ENCODE measurements at places on chromosomes 2 and 18.
A peak's percentile ranks its signal among the peaks of the same experiment; 100 is the strongest.

- DNase-seq, result no peak
Observed at GRCh38 chr2:3323360-3324035, 54.1 kb downstream of the EIPR1 start.

- peak; percentile 46 for DNase-seq
Observed at GRCh38 chr2:5697562-5697961, 5.4 kb downstream of the SOX11 start.

- DNase-seq, result no peak
Observed at GRCh38 chr2:161044921-161045320, 115.3 kb upstream of the TANK start.

- peak; percentile 46 for DNase-seq
Observed at GRCh38 chr2:43944915-43945314, 50.9 kb downstream of the LRPPRC start.

DNA sequence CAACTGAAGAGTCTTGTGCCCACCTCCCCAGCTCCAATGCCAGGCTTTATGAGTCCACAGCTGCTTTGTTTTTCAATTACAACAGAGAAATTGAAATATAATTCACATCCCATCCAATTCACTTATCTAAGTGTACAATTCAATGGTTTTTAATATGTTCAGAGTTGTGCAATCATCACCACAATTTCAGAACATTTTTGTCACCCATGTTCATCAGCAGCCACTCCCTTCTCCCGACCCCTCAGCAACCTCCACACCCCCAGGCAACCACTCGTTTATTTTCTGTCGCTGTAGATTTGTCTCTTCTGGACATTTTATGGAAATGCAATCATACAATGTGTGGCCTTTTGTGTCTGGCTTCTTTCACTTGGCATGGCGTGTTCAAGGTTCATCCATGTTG lies 23.3 kb downstream of the INHBB start:
- DNase-seq, result no peak

DNA sequence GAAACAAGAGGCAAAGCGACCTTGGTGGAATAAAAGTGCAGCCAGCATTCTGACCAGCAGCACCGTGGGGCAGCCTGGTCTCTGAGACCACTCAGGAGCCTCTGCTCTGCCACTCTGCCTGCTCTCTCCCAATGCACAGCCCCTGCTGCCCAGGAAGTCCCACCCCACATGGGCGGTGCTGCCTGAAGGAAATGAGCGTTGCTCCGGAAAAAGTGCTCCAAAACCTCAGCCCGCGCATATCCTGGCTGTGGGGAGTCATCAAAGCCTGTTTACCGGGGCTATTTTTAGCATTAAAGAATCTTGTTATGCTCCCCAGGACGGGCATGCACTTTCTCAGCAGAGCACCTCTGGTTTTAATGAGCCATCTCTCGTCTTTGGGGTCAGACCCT lies 54.5 kb downstream of the EPAS1 start:
- DNase-seq, result no peak

DNA sequence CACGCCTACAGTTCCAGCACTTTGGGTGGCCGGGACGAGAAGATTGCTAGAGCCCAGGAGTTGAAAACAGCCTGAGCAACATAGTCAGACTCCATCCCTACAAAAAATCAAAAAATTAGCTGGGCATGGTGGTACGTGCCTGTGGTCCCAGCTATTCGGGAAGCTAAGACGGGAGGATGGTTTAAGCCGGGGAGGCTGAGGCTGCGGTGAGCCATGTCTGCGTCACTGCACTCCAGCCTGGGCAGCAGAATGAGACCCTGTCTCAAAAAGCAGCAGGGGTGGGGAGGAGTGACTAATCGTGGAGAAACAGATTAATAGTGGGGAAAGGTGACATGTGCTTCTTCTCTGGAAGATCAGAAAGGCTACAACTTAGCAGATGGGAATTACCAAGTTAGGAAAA lies 58.1 kb upstream of the GPC1 start:
- DNase-seq, result no peak

DNA sequence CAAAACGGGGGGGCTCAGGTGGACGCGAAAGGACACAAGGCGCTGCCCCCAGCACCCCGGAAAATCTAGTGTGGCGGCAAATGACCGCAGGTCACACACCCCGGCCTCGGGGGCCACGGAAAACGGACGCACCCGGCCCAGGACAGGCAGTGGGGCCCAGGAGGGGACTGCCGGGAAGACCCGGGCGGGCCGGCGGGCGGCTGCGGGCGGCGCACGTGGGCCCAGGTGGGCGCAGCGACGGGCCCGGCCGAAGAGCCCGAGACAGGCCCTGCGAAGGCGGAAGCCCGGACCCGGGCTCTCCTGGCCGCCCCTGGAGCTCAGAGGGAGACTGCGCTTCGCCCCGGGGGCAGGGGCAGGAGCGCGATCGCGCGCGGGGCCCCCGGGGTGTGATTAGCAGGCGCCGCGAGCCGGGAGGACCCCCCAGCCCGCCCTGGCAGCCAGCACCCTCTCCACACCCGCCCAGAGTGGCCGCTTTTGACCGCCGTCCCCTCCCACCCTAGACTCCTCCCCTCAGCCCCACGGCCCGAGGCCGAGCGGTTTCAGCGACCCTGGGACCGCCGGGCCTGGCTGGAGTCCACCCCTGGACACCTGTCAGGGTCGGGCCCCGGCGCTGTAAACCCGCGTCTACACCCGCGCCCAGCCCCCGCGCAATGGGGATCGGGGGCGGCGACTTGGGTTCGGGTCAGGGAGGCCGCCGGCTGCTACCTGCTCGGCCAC lies 773 bp downstream of the MBP start:
- peak; percentile 14 for DNase-seq

DNA sequence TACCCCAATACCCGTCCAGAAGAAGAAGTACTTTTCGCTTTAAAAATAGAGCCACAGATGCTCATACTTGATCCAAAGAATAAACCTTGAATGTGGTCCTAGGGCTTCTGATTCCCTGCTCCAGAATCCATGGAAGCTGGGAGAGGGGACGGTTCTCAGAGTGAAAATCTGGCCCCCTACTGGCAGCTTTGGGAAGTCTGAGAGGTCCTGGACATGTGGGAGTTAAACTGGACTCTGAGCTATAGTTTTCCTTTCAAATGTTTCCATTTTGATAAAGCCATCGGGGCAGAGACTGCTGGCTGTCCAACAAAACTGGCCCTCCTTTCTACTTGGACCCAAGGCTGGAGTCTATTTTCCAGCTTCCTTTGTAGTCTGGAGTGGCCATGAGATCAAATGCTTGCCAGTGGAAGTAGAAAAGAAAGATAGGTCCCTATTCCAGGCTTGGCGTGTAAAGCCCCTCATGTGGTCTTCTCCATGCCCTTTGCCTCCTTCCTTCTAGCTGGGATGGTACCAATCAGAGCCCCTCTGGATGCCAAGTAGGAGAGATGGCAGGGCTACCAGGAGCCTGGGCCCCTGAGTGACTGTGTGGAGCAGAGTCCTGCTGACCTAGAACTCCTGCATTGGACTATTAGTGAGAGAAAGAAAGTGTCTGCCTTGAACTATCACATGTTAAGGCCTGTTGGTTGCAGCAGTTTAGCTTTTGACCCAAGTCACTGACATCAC lies 37.7 kb upstream of the TBC1D8 start:
- no peak for DNase-seq

- no peak for DNase-seq
Observed at GRCh38 chr2:98807221-98807620, 76.3 kb upstream of the MGAT4A start.

- DNase-seq, result no peak
Observed at GRCh38 chr2:203510256-203510940, 24.7 kb downstream of the RAPH1 start.

GRCh38 chr18:28183418-28184078 lies 6.6 kb upstream of the CDH2 start:
- DNase-seq, result no peak

DNA sequence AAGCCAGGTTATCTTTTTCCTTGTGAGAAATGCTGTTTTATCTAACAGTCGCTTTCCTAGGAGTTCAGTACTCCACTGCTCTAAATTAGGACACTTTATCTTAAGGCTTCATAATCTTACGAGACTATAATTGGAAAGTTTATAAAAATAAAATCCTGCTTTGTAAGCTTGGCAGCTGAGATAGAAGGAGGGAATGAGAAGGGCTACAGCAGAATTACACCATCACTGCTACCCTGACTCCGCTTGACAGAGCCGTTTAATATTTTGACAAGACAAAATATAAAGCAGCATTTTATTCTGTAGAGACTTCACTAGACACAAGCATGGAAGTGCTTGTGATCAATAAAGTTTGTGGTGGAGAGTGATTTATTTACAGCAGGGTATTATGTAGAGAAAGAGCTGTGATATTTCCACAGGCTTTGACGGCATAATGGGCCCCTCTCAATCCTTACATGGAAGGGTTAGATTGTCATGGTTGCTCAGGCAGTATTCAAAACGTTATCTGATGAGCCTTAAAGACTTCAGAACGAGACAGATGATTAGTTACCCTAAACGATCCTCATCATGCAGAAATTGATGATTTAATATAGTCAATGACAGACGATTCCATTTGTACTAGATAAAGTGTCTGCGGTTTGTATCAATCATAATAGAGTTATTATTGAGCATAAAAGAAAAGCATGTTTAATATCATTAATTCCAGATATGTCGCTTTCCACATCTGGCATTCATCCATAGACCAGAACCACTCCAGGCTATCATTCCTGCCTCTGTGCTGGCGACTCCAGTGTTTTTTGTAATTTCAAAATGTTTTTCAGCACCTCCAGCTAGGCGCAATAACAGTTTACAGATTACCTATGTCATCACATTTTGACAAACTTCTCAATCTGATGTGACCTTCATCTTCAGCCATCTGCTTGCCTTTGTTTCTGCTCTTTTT lies 242.2 kb downstream of the FIGN start:
- no peak for DNase-seq

- DNase-seq, result no peak
Observed at GRCh38 chr2:129061069-129061768, 742.6 kb upstream of the HS6ST1 start.

DNA sequence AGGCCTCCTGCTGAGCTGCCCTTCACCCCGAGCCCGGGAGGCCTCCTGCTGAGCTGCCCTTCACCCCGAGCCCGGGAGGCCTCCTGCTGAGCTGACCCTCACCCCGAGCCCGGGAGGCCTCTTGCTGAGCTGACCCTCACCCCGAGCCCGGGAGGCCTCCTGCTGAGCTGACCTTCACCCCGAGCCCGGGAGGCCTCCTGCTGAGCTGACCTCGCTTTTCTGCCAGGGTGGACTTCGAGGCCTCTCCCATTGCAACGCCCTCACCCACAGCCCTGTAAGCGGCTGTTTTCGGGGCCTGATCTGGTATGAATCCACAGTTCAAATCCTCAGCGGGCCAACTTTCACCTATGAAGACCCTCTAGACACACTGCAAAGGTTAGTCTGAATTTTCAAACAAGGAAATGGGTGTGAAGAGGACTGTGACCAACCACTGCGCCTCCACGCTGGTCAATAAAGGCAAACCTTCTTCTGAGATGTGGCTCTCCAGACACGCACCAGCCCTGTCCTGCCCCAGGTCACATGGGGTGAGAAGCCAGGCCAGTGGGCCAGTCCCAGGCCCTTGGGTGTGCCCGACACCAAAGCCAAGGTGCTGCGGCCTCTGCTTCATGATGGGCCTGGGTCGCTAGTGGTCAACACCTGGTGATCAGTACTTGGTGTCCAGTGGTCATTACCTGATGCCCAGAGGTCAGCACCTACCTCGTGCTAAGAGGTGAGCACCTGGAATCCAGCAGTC lies 225.1 kb upstream of the SALL3 start:
- no peak for DNase-seq

- peak; percentile 54 for DNase-seq
Observed at GRCh38 chr18:56083523-56084287, 495.7 kb upstream of the TCF4 start.

GRCh38 chr18:8538935-8539334 lies 70.3 kb upstream of the RAB12 start:
- DNase-seq, result no peak

DNA sequence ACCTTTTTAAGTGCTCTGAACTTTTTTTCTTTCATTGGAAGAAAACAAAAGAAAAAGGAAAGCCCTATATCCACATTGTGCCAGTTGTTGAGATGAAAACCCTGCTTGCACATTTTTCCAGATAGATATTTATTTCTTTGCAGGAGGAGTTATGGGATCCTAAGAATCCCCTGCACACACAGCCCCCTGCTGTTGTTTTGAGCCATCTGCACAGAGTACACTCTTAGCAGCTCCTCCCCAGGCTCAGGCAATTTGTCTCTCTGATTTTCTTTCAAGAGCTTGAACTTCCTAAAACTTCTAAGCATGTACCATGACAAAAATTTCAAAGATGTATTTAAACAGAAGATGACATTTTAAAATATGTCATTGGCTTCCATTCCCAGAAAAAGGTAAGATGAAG lies 436.9 kb downstream of the METTL4 start:
- no peak for DNase-seq

DNA sequence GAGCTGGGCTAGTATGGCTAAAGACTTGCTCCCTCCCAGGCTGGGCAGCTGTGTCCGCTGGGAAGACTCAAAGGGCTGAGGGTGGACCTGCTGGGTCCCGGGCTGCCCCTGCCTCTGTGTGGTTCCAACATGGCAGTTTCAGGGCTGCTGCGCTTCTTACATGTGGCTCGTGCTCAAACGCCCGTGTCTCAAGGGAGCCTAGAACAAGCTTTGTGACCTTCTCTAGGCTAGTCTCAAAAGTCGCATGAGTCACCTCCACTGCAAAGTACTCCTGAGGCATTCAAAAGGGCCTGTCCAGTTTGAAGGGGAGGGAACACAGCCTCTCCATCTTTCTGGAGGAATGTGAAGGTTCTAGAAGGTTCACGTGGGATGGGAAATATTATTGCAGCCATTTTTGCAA lies 44.7 kb upstream of the RAB31 start:
- no peak for DNase-seq

- no peak for DNase-seq
Observed at GRCh38 chr2:8794923-8795825, 42.2 kb downstream of the KIDINS220 start.

DNA sequence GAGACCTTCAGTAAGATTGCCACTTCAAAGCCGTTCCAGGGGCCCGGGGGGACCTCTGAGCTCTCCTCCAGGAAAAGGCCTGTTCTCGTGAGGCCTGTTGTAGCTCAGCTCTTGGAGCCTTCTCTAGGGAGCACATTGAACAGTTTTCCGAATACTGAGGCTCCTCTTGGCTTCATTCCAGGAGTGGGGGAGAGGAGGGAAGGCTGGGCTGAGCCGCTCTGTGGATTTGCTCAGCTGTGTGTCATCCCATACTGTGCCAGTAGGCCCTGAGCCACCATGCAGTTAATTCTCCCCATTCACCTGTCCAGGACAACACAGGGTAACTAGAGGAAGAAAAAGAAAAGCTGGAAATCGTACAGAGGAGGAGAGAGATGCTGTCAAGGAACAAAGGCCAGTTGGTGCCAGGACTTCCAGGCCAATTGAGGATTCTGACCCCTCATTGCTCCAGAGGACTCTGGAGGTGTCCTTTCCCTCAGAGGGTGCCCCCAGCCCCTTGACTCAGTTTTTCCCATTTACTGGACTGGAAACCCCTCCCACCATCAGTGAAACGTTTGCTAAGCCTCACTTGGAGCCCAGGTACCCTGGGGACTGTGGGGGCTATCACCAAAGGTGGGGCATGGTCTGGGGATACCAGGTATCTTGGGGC lies 41.4 kb downstream of the HS1BP3 start:
- DNase-seq, result peak; percentile 1

- no peak for DNase-seq
Observed at GRCh38 chr2:54901224-54901986, 148.8 kb downstream of the RTN4 start.

All from NCI-H1105 treated with DMSO at 0.1 percent for 48 hours (cell line).